ENCODE measurements at places on chromosomes 4 and X.

DNA sequence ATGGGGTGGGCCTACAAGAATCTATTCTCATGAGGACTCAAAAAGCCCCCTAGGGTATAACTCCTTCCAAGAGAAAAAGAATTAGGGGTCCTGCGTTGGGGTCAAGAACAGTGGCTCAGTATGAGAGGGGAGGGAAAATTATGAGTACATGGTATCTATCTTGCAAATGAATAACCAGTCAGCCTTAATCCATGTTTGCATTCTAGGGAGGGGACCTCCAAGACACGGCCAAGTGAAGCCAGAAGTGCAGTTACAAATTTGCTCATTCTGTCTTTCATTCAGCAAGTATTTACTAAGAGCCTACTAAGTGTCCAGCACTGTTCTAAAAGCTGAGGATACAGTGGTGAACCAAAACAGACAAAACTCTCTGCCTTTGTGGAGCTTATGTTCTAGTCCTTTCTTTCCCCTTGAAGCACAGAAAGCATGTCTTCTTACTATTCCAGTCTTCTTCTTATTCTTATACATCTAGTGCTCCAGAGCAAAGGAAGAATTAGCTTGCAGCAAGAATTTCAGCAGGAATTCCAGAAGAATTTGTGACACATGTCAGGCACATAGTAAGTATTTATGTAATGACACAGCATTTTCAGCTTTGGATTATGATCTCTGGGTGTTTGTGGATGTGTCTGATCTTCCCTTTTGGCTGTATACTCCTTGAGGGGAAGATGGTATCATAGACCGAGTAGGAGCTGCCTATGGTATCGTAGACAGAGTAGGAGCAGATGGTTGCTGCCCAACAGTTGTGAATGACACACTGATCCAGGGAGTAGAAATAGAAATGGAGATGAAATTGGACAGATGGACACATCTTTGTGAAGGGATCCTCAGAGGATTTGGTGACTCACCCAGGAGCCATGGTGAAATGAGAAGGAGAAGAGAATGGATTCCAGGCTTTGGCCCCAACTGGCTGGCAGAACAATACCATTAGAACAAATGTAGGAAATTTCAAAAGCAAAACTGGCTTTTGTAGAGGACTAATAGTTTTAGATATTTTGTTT, 75.9 kb downstream of the COQ2 start:
- DNase-seq = no peak

- DNase-seq = peak; percentile 36
Observed at GRCh38 chrX:149286940-149287349, 218.2 kb downstream of the IDS start.

DNA sequence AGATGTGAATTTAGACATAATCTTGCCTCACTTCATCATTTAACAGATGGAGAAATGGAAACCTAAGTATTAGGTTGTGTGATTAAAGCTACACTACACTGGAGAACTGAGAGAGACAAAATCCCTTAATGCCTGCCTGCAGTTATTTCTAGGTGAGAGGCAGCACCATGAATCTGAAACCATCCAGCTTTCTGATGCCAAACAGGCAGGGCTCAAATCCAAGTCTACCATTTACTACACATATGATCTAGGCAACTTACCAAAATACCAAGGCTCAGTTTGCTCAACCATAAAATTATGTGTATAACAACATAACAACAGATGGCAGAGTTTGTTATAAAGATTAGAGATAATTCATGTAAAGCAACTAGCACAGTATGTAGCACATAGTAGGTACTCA, 38.7 kb downstream of the GABRA4 start:
- DNase-seq = no peak

- no peak for DNase-seq
Observed at GRCh38 chrX:25049357-25049756, 33.6 kb upstream of the ARX start.

GRCh38 chr4:53732661-53733060, 141.4 kb upstream of the LNX1 start:
- DNase-seq = no peak

DNA sequence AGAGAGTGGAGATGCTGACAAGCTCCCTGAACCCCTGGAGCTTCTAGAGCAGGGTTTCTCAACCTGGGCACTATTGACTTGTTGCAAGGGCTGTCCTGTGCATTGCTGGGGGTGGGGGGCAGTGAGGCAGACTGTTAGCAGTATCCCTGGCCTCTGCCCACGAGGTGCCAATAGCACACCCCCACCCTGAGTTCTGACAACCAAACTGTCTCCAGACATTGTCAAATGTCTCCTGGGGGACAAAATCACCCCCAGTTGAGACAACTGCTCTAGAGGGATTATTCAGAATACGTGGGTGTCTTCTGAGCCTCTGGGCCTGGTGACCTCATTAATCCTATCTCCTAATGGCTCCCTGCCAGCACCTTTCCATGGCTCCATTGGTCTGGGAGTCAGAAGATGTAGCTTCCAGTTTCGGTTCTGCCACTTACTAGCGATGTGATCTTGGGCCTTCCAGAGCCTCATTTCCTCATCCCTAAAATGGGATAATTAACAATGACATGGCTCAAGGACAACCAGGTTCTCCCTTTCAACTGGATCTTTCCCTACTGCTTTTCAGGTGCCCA, 17.6 kb upstream of the PJA1 start:
- DNase-seq = no peak

GRCh38 chr4:7334521-7335275, 100.0 kb downstream of the PSAPL1 start:
- no peak for DNase-seq

DNA sequence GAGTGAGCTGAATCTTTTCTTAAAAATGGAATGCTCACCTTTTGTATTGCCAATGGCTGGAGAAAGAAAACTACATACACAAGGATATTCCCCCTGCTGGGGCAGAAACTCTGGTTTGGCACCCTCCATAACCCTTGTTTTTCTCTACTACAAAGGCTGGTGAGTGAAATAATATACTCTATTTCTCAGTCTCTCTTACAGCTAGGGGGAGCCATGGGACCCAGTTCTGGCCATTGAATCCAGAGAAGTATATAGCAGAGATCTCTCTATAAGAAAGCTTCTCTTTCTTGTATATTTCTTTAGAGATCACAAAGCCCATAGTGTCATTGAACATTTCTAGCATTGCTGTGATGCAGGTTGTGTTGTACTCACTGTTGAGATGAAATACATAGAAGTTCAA, 49.8 kb downstream of the SMPX start:
- no peak for DNase-seq

DNA sequence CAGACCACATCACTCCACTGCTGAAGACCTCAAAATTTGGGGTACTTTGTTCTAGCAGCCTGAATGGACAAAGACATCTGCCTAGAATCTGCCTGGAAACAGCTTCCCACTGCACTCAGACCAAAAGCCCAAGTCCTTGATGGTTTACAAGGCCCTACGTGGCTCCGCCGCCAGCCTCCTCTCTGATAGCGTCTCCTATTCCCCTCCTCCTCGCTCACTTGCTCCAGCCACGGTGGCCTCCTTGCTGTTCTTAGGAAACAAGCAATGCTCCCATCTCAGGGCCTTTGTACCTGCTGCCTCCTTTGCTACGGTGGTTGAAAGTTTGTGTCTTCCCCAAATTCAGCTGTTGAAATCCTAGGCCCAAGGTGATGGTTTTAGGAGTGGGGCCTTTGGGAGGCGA, 34.7 kb upstream of the SORCS2 start:
- no peak for DNase-seq

DNA sequence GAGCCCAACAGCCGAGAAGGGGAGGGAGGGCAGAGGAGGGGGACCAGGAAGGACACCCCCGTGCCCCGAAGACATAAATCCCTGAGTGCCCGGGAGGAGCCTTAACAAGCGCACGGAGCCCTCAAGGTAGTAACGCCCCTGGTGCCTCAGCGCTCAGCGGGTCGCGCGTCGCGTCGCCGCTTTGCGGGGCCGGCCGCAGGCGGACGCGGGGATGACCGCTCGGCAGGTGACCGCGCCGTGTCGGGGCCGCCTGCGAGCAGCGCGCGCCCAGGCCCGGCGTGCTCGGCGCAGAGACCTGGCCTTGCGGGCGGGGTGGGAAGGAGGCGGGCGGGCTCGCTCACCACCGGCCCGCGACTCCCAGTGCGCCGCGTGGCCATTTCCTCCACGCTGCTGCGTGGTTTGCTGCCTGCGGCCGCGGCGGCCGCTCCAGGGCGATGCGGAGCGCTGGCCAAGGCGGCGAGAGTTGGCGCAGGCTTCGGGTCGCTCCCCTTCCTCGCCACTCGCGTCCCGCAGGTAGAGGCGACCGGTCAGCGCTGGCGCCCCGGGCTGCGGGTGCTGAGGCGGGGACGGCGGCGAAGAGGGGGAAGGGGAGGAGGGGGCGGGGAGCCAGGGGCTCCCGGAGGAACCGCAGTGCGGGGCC, 632 bp downstream of the CCSER1 start:
- peak; percentile 24 for DNase-seq

DNA sequence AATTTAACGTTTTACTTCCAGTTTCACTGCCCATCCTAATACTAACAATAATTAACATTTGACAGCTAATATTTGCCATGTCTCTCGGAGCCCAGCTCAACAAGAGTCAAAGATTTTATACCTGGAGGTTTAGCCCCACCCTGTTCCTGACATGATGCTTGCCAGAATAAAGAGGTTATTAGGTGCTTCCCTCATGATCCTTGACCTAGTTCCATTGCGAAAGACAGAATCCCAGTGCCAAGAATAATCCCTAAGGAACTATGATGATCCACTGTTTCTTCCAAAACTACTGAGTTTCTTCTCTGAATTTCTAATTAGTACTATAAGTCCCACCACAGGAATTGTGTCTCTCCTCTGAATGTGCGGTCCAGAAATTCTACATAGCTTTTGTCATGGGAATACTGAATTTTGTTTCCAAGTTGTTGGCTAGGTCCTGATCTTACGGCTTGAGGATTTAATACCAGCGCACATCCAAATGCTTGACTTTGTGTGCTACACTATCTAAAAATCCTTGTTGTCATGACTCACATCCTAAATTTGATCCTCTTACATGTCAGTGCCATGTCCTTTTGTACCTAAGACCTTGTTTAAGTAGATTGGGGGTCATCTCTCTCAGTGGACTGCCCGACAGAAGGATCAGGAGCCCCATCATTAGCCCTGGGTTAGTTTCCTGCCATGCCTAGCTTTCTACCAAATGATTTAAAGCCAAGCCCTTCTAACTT, 23.1 kb downstream of the ANTXR2 start:
- no peak for DNase-seq

- no peak for DNase-seq
Observed at GRCh38 chr4:4394644-4395043, 7.7 kb downstream of the NSG1 start.

DNA sequence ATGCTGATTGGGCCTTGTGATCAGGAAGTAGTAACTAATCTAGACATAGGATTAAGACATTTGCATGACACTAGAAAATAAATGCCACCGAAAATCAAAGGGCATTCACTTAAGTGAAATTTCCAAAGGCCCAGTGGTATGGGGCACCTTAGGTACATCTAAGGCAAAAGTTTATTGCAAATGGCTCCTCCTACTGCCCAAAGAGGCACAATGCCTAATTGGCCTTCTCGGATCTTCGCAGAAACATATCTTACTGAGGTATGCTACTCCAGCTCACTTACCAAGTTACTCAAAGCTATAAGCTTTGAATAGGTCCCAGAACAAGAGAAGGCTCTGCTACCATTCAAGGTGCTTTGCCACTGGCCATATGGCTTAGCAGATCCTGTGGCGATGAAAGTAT, 174.8 kb upstream of the CXCL13 start:
- DNase-seq = no peak

DNA sequence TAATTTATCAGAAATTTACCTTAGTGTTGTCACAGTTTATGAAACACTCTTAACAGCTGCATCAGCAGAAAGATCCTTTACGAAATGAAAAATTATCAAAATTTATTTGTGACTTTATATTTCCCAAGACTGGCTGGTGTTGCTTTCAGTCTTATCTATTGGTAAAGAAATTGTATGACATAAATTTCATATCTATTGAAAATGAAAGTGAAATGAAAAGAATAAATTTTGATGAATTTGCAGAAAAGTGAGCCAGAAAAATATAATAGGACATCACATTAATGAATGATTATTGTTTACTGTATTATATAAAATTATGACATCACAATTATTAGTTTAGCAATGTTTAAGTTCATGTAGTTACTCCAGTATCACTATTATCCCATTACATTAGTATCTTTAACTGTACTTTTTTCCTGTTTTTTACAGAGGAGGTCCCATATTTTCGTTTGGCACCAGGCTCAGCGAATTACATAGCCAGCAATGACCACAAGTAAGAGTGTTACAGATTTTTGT, 13.2 kb upstream of the TMEM165 start:
- no peak for DNase-seq

DNA sequence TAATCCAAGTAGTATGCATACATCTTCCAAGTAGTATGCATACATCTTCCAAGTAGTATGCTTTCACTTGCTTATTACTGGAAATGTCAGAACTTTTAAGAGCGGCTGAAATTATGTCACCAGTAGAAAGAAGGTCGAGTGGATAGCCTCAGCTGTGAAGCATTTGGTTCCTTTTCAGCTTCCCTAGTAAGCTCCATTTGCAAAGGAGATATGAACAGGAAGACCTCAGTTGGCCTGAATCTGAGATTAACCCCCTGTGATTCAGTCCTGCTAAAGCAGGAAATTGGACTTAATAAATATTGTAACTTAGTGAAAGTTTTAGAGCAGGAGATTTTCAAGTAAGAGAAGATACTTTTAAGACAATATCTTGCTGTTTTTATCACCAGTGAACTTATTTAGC, 48.1 kb downstream of the PCDH7 start:
- DNase-seq = no peak

DNA sequence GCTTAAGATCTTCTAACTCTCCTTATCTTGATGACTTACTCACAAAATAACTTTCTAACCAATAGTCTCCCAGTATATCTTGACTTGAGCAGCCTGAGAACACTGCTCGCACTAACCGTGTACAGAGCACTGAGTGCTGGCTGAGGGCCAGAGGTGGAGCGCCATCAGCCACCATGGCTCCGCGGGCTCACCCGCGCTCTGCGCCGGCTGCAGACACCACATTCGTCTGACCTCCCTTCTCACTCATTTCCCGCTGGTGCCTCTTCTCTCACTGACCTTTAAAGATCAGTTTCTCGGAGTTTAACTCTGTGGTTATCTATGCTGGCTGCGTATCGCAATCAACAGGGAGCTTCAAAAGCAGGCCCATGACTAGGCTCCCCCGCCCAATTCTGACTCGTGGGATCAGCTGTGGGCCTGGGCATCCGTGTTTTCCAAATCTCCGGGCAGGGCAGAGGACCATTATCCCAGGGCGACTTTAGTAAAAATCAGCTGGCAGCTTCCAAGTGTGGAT, 78.6 kb downstream of the HAUS3 start:
- DNase-seq = no peak
